ENCODE measurements at places on chromosomes 6 and 20. TPM values are rescaled to one million over a fixed set of nuclear protein-coding genes. Genes with fewer than 3 reads are reported as not detected.

The ENPP1 gene
- 0.73 TPM for total RNA-seq

The PNLDC1 gene
- 0.82 TPM for total RNA-seq

The IL17F gene
- 3,317 TPM for total RNA-seq

The POU5F1 gene
- not detected for total RNA-seq

DNA sequence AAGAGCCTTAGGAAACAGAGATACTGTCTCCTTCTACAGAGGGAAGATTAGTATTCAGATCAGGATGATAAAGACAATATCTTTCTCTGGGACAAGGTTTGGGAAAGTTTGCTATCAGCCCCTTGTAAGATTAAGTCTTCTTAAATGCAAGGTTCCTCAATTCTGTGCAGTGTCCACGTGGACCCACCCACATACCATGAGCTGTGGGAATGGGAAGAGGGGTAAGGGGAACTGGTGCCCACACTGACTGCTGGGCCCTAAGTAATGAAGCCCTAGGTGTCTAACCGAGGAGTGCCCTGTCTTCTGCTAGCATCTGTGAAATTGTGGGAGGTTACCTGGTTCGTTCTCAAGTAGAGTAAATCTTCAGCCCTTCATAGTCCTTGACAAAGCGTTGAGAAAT, 5.8 kb upstream of the SSTR4 start:
- ATAC-seq = no peak

- ATAC-seq = peak; percentile 19
Observed at GRCh38 chr6:130309028-130309427, 56.8 kb upstream of the TMEM200A start.

GRCh38 chr6:119156757-119157505, 78.5 kb upstream of the FAM184A start:
- no peak for ATAC-seq

- ATAC-seq = no peak
Observed at GRCh38 chr6:167409694-167410093, 84.8 kb downstream of the TTLL2 start.

- ATAC-seq = peak; percentile 98
Observed at GRCh38 chr6:104705095-104705707, 154.5 kb downstream of the HACE1 start.

DNA sequence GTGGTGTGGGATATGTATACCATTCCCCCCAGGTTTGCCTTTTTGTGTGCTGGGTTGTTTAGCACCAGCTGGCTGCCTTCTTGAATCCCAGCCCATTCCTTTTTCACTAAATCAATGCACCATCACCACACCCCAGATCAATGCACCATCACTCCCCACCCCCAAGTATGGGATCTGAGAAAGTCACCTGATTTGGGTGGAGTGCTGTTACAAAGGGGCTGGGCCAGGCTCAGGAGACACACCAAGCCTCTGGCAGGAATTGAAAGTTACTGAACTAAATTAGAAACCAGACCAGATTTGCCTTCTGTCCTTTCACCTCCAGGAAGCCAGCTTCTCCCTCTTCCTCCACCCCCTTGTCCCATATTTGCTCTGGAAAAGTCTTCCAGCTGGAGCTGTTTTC, 19.6 kb upstream of the PKHD1 start:
- no peak for ATAC-seq

GRCh38 chr6:45681860-45682511, 304.3 kb upstream of the SUPT3H start:
- peak; percentile 93 for ATAC-seq

DNA sequence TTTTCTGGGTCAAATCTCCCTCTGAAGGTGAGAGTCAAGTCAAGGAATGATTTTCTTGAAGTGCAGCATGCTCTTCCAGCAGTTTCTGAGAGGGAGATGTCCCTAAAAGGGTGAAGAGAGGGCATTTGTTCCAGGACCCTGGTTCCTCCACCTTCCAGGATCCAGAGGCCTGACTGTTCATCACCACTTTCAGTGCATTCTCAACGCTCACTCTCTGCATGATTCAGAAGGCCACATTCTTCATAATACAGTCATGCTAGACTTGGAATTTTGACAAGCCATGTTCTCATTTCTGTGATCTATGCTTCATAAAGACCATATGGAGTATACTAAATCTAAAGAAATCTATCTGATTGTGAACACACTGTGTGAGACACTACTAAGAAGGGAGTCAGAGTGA, 85.1 kb downstream of the PDE7B start:
- ATAC-seq = peak; percentile 6

- no peak for ATAC-seq
Observed at GRCh38 chr6:170358496-170358895, 51.9 kb downstream of the FAM120B start.

Data from activated T-helper 17 cell treated with anti-CD3 and anti-CD28 coated beads, Interleukin-2, amount 50 U/mL, for 72 hours (primary cell).